ENCODE measurements at places on chromosomes 13 and 19.
A peak's percentile ranks its signal among the peaks of the same experiment; 100 is the strongest.

DNA sequence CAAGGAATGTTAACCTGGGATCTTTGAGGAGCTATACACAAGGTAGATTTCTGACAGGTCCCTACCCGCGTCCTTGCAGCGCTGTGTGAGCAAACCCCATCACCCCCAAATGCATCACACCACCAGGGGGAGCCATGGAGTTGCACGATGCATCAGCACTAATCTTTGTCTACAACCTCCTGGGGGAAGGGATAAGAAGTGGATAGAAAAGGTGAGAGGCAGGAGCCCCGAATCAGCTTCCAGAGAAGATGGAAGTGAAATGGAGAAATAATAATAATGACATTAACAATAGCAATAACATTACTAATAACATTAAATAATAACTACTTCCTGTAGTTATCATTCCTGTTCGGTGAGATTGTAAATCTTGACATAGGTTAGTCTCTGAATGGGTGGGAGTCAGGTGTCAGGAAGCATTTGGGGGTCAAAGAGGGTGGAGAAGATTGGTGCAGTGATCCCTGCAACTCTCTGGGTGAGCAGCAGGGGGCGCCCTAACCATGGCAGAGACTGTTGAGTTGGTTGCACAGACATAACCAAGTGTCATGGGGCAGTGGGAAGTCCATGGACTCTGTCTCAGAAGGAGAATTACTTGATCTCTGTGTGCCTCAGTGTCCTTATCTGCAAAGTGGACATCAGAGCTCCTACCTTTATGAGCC is 16.5 kb downstream of the SIGLEC7 start:
- DNase-seq = peak; percentile 6

DNA sequence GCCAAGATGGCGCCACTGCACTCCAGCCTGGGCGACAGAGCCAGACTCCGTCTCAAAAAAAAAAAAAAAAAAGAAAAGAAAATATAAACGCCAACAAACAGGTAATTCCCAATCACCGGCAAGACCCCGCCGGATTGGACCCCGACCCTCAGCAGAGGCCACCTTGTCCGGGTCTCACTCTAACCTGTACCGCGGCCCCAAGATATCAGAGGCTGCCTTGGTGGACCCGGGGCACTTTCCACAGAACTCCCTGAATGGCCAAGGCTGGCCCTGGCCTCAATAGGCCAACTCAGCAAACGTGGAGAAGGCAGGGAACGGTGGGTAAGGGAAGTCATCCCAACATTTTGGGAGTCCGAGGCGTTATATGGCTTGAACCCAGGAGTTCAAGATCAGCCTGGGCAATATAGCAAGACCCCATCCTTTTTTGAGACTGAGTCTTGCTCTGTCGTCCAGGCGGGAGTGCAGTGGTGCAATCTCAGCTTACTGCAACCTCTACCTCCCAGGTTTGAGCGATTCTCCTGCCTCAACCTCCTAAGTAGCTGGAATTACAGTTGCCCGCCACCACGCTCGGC is 27.8 kb downstream of the MAN2B1 start:
- DNase-seq = no peak

DNA sequence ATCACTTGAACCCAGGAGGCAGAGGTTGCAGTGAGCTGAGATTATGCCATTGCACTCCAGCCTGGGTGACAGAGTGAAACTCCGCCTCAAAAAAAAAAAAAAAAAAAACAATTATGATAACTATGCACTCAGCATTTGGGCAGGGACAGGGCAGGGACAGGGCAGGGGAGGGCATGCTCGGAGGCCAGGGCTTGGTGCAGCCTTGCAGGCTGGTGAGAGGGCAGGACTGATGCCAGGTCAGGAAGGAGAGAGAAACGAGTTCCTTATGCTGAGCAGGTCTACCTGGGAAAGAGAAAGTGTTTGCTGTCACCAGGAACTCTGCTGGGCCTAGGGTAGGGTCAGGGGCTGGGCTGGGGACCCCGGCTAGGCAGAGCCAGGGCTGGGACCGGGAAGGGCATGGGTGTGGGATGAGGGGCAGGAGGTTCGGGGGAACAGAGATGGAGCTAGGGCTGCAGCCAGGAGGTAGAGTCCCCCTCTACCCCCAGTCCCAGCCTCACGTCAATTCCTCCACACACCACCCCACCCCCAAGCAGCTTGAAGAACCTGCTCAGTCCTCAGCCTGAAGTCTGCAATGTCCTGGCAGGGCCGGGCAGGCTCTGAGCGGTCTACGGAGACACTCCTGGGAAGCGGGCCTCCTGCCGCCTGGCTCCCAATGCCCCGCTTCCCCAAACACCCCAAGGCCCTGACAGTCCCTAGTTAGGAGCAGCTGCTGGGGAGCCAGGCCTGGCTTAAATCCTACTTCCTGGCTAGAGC is 2.8 kb downstream of the FXYD3 start:
- DNase-seq = no peak

DNA sequence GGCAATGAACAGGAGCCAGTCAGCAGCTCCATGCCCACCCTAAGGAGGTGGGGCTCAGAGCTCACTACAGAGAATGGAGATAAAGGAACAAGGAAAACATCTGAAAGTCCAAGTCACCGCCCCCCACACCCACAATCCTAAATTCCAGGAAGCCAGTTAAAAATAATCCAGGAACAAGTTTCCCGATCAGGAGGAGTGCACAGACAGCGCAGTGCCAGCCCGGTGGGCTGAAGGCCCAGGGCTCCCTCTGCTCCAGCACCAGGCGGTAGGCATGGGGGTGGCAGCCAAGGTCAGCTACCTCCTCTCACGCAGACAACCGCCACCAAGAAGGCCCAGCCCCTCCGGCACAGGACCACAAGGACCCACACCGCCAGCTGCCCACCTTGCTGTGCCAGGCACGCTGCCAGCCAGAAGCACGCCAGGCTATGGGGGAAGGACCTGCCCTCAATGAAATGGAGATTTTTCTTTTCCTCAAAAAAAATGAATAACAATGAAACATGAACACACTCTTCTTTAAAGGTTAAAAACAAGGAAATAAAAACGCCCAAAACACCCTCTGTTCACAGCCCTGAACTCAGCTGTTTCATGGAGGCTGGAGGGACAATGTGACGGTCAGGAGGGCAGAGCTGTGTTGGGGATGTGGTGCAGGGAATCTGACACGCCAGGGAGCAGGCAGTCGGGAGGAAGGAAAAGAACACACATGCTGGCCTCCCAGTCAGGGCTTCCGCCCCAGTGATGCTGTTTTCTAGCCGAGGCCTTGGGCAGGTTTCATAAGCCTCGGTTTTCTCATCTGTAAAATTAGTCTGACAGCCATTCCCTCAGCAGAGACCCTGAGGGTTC is 11.0 kb downstream of the STK24 start:
- no peak for DNase-seq

DNA sequence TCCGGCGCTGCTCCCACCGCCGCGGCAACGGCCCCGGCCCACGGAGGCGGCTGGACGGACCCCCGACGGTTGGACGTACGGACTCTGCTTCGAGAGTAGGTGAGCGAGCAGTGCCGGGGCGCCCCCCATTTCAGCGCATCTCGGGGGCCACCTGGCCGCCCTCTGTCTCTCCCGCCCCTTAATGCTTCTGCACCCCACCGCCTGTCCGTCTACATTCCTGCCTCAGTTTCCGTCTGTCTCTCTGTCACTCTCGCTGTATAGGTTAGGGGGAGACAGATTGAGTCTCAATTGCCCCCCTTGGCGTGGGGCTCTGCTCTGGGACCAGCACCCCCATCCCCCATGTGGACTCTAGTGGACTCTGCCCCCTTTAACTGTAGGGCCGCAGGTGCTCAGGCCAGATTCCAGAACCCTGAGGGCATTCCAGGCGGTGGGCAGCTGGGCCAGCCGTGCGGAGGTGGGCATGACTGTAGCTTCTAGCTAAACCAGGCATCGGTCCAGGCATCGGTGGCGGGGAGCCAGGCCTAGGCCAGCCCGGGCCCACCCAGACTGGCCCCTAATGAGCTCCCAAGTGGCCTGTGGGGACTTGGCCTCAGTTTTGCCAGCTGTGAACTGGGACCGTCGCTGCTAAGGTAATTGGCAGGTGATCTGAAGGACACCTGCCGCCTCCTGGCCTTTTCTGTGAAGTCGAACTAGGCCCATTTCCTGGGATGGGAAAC is 373 bp downstream of the TNFAIP8L1 start:
- no peak for DNase-seq

- DNase-seq = no peak
These were observed 5.5 kb upstream of the PDE4C start for GRCh38 chr19:18231775-18232174.

DNA sequence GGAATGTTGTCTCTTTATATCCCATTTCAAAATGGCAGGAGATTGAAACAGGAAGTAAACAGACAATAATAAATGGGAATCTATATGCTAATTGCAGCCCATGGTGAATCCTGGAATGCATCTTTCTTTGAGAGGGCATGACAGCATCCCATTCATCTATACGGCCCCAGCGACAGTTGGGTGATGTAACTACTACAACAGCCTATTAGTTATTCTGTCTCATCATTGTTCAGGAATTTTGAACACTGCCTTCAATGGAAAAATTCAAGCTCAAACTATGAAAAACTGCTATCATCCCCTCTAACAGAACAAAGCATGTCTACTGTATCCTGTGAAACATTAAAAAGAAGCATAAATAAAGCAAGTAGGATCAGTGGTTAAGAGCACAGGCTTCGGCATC is 262.1 kb downstream of the DCT start:
- DNase-seq = no peak

GRCh38 chr19:50496189-50497021 is 14.6 kb downstream of the JOSD2 start:
- peak; percentile 96 for DNase-seq

DNA sequence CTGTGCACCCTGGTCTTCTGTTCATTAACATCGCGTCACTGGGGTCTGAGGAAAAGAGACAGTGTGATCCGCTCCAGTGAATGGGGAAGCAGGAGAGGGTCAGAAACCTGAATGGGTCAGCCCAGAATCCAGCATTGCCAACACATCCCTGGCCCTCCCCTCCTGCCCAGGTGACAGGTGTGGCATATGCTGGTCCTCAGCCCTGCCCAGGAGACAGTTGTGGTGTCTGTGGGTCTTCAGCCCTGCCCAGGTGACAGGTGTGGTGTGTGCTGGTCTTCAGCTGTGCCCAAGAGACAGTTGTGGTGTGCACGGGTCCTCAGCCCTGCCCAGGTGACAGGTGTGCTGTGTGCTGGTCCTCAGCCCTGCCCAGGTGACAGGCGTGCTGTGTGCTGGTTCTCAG is 8.0 kb downstream of the TFDP1 start:
- DNase-seq = no peak

GRCh38 chr19:16371540-16371986 is 46.9 kb downstream of the KLF2 start:
- no peak for DNase-seq

DNA sequence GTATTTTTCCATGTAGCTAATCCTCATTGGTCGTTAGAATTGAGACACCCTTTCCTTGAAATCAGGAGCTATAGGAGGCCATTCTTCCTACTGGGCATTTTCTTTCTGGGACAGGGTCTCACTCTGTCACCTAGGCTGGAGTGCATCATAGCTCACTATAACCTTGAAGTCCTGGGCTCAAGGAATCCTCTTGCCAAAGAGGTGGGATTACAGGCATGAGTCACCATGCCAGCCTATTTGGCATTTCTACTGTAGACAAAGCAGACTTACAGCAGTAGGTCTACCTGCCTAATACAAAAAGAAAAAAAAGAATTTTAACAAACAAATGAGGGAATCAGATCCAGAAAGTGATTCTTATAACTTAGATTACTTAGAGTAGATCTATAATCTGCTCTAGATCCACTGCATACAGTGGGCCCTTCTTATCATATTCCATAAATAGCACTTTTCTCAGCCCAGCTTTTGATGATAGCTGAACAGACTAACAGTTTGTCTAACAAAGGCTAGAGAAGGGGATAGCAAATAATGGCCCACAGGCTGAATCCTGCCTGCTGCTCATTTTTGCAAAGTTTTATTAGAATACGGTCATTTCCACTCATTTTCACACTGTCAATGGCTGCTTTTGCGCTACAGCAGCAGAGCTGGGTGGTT is 36.7 kb upstream of the USPL1 start:
- no peak for DNase-seq

- DNase-seq = no peak
These were observed 2.4 kb downstream of the LENG9 start for GRCh38 chr19:54461210-54461609.

DNA sequence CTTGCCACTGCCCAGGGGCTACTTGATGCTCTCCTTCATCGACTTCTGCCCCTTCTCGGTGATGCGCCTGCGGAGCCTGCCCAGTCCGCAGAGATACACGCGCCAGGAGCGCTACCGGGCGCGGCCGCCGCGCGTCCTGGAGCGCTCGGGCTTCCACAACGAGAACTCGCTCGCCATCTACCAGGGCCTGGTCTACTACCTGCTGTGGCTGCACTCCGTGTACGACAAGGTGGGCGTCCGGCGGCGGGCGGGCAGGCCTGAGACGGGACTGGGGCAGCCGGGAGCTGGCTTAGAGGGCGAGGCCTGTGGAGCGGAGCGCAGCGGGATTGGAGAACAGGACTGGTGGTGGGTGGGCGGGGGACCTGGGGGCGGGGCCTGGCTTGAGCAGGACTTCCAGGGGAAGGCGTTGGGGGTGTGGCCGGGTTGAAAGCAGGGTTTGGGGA is 12.7 kb upstream of the PSMD8 start:
- peak; percentile 20 for DNase-seq

DNA sequence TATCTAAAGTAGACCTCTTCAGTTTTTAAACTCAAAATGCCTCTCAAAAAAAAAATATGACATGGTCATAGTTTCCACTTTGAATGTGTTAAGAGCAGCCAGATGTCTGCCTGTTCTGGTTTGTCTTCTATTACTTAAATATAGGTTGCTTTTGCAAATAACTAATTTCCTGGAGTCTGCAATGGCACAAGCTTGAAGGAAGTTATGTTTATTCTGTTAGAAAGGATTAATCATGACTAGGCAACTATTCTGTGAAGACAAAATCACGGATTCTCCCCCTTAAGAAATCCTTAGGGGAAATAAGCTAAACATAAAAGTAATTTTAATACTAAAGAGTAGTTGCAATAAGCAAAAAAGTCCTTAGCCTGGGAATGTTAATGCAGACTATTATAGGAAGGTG is 26.3 kb downstream of the SKA3 start:
- DNase-seq = no peak

DNA sequence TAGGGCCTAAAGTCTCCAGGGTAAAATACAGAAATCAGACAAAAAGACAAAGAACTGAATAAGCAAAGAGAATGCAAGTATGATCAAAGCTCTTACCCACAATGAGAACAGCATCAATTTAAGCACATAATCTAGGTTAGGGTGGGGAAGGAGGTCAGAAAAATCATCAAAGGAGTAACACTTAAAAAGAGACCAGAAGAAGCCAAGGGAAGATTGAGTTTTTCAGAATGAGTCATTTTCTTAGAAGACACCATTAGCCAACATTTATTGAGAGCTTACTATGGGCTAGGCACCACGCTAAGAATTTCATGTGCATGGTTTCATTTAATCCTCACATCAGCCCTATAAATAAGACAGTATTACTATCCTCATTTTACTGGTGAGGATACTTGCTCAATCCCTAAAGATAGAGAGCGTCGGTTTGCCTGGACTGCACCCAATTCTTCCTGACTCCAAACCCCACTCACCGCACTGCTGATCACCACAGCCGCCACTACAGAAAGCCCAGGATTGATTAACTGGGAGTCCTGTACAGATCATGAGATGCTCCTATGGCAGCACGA is 1.7 kb upstream of the SHISA2 start:
- no peak for DNase-seq

All from hypothalamus (tissue), 51 donors.